ENCODE measurements at places on chromosomes 6 and 20.

DNA sequence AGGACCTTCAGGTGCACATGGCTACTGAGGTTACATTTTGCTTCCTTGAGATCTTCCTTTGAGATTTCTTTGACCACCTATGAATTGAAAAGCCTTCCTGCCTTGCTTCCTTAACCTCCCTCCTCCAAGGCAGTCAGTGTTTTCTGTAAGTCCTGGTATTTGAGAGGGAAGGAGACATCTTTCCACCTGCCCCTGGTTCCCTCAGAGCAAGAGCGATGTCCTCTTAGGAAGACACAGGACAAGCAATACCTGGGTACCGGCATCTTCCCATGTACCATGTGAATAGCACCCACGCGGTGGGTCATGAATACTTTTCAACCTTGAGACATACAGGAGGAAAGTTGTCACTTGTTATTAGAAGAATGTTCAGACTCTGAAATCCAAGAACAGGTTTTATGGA, 37.1 kb downstream of the GINS1 start:
- DNase-seq = no peak

DNA sequence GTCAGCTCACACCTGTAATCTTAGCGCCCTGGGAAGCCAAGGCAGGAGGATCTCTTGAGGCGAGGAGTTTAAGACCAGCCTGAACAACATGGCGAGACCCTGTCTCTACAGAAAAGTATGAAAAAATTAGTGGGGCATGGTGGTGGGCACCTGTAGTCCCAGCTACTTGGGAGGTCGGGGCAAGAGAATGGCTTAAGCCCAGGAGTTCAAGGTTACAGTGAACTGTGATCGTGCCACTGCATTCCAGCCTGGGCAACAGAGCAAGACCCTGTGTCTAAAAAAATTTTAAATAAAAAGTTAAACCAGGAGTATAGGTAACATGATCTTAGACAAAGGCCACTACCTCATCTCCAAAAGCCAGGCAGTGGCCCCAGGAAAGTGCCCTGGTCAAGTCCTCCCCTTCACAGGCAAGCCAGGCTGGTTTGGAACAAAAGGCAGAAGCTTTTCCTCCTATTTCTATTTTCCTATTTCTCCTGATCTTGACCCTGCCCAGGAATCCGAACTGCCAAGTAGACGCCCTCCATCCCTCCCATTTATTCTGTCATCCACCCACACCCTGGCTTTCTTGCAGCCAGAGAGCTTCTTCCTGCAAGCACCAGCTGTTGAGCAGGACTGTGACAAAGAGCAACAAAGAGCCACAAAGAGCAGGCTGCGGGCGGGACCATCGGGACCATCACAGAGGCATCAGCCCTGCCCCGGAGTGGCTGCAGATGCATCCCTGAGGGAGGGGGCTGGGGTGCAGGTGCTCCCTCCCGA, 149.9 kb upstream of the AFDN start:
- no peak for DNase-seq

GRCh38 chr6:116570856-116571682, at the start of gene RWDD1:
TSS of gene RWDD1 (plus strand) at chr6:116571504. CDS start at chr6:116571583, 79 bp downstream.
- DNase-seq = peak; percentile 98

GRCh38 chr6:13355043-13355945, 27.0 kb upstream of the TBC1D7 start:
- DNase-seq = no peak

DNA sequence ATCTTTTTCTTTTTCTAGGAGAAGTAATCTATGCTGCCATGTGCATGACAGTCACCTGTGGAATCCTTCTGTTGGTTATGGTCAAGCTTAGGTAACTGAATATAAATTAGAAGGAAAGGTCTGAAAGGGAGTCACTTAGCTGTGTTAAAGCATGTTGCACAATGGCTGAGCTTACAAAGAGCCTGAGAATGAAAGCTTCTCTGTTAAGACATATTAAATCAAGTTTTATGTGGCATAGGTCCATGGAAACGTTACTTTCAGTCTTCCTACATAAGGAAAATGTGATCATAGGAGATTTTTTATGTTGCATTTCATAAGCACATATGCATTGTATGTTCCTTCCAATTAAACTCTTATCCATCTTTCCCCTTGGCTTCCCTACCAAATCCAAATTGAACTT, 72.1 kb downstream of the GFRAL start:
- no peak for DNase-seq

DNA sequence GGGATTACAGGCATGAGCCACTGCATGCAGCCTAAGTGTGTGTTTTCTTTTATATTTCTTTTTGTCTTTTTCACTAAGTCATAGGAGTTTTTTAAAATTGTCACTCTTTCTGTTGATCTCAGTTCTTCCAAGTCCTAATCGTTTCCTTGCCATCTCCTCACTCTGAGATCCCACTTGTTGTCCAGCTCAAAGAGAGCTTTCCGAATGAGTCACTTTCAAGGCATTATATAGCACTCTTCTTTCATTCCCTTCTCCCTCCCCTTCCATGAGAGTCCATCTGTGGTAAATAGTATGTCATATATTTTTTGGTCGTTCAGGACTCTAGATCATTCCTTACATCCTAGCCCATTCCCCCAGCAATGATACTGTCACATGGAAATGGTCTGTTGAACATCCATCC, 4.3 kb downstream of the VAPB start:
- DNase-seq = no peak

GRCh38 chr6:11120271-11121005, 8.9 kb upstream of the ERVFRD-1 start:
- DNase-seq = no peak

GRCh38 chr6:158648682-158649131, 1.1 kb upstream of the SYTL3 start:
- no peak for DNase-seq

GRCh38 chr6:130978660-130979396, 84.2 kb downstream of the EPB41L2 start:
- DNase-seq = no peak

- DNase-seq = no peak
Measured at GRCh38 chr6:36068586-36068985, 41.0 kb downstream of the MAPK14 start.

DNA sequence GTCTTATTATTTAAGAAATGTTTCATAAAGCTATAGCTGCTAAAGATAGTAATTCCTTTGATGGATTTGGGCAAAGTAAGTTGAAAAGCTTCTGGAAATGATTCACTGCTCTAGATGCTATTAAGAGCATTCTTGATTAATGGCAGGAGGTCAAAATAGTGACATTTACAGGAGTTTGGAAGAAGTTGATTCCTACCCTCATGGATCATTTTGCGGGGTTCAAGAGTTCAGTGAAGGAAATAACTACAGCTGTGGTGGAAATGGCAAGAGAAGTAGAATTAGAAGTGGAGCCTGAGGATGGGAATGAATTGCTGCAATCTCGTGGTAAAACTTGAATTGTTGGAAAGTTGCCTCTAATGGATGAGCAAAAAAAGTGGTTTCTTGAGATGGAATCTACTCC, 316.1 kb downstream of the UTRN start:
- no peak for DNase-seq

- DNase-seq = no peak
Measured at GRCh38 chr6:15544321-15544900, 118.4 kb downstream of the DTNBP1 start.

DNA sequence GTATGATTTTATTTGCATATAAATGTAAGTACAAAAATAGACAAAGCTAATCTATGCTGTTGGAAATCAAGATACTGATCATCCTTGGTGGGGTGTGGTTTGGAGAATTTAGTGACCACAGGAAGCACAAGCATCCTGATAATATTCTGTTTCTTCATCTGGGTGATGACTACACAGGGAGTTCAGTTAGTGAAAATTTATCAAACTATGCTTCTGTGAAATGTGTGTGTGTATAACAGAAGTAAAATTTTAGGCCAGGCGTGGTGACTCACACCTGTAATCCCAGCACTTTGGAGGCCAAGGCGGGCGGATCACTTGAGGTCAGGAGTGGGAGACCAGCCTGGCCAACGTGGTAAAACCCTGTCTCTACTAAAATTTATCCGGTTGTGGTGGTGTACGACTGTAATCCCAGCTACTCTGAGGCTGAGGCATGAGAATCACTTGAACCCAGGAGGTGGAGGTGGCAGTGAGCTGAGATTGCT, 20.6 kb downstream of the ENPP3 start:
- no peak for DNase-seq

GRCh38 chr20:47559141-47559540, 57.5 kb downstream of the NCOA3 start:
- no peak for DNase-seq

- DNase-seq = no peak
Measured at GRCh38 chr6:118297821-118298220, 250.3 kb upstream of the PLN start.

DNA sequence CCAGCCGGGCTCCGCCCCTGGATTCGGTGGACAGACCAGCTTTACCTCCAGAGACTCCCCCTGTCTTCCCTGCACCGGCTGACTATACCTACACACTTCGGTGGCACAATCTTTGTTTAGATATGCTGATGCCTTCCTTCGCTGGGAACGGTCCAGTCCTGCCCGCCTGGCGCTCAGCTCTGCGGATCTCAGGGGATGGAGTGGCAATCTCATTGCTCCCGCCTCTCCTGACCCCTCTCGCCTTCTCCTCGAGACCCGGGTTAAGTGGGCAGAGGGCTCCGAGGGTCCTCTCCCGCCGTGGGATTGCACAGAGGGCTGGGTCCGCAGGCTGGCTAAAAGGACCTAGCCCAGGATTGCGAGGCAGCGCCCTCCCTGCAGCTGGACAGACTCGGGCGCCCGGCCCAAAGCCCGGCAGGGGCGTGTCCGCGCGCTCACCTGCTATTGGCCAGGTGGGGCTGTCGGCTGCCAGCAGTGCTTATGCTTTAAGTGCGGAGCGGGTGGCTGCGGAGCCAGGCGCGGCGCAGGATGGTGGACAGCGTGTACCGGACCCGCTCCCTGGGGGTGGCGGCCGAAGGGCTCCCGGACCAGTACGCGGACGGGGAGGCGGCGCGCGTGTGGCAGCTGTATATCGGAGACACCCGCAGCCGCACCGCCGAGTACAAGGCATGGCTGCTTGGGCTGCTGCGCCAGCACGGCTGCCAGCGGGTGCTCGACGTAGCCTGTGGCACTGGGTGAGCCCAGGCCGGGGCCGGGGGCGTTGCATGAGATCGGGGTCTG, at the start of gene GNMT:
Gene GNMT (plus strand): TSS at position 512 of the 777 bp plus-strand sequence. CDS start 14 bp downstream, at position 526.
- DNase-seq = peak; percentile 15

DNA sequence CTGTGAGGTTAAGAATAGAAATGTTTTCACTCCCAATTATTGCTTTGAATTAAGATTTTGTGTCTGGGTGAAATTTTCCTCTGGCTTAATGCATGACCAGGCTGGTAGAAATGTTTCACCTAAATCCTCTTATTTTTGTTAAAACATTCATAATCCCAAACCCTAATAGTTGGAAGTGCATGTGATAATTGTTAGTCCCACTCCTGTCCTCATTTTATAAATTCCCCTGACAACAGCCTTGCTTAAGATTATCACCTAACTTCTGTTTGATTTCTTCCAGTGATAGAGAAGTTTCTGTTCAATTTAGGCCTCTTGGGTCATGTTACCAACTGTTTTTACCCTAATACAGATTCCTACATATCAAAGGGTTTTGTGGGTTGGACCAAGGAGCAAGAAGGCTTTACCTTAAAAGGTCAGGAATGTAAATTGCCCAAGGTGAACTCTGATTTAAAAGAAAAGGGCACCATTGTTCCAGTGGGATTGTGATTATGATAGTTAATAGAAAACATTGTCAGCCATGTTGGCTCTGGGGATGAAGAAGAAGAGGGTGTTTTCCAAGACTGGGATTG, 158.7 kb upstream of the CENPW start:
- no peak for DNase-seq

DNA sequence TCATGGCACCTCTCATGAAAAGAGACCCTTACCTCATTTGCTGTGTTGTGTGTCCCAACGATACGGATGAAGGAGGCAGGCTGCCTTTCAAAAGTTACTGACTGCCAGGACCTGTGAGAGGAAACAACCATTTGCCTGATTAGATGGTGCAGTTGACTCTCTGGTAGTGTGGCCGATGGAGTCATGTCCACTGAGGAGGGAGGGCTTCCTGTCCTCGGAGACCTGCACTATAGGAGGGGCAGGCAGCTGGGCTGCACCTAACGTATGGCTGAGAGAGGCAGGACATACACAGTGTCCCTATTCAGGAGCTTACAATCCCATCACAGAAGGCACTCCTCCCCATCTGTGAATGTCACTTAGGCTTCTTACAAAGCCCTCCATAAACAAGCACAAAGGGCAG, 373.0 kb downstream of the ZFAND3 start:
- DNase-seq = no peak

DNA sequence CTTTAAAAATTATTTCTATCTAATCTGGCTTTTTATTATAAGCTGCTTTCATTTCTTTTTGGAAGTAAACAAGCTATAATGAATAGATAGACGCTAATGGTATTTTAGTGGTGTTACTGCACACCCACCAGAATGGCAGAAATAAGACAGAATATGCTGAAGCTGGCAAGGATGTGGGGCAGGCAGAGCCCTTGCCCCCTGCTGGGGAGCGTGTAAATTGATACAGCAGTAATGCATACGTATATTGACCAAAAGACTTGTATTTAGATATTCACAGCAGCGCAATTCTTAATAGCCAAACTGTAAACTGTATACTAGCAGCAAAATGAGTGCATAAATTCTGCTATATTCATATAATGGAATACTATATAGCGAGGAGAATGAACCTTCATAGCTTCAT, 35.3 kb downstream of the TMEM181 start:
- no peak for DNase-seq

- DNase-seq = no peak
Measured at GRCh38 chr20:24148372-24148771, 159.8 kb upstream of the GGTLC1 start.

DNA sequence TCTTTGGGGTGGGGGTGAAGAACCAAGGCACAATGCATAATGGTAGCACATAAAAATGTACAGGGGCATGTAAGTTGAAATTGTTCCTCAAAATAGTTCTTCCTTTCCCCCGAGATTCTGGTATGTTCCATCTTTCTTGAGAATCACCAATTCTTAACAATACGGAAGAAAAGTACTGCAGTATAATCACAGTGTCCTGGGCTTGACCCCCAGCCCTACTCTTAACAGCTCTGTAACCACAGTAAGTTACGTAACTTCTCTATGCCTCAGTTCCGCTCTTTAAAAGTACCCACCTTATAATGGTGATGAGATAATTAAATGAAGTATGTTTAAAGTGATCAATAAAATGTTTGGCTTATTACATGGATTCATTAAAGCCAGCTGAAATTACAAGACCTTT, 104.5 kb downstream of the SMLR1 start:
- DNase-seq = no peak

DNA sequence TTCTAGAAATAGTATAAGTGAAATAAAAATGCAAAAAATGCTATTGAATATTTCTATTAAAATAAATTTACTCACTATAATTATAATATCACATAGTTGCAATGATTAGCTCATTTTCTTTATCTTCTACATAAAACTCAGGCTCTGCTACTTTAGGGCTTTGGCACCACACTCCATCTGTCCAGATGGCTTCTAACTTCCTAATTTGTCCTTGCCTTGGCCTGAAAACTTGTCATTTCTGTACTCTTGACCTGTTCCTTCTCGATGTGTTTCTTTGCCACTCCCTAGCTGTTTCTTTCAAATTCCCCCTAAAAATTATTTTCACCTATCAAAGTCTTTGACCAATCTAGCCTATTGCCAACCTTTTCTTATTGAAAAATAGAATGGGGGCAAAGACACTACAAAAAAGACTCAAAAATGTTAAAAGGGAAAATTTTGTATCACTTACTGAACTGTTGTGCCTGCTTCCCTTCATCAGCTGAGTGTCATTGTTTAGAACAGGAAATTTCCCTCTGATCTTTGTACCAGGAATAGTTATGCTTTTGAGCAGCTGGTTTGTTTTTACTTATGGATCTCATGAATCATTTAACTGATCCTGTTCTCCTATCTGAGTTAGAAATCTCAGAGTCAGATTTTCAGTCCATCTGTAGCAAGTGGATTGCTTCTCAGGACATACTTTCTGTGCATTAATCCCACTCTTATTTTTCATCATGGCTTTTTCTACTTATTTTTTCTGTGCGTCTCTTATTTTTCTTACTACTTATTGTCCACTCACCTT, 279.2 kb upstream of the CNR1 start:
- no peak for DNase-seq
